ENCODE measurements at places on chromosomes 13 and 19. TPM values are rescaled to one million over a fixed set of nuclear protein-coding genes. Genes with fewer than 3 reads are reported as not detected.
A peak's percentile ranks its signal among the peaks of the same experiment; 100 is the strongest.

- H3K4me1 ChIP-seq = no peaks in the 10 kb centered on the region
- H3K4me3 ChIP-seq = no peak overlapping the region
- no peaks in the 10 kb centered on the region for H3K27me3 ChIP-seq
These were observed 138.6 kb upstream of the UFM1 start for GRCh38 chr13:38210928-38211596.

DNA sequence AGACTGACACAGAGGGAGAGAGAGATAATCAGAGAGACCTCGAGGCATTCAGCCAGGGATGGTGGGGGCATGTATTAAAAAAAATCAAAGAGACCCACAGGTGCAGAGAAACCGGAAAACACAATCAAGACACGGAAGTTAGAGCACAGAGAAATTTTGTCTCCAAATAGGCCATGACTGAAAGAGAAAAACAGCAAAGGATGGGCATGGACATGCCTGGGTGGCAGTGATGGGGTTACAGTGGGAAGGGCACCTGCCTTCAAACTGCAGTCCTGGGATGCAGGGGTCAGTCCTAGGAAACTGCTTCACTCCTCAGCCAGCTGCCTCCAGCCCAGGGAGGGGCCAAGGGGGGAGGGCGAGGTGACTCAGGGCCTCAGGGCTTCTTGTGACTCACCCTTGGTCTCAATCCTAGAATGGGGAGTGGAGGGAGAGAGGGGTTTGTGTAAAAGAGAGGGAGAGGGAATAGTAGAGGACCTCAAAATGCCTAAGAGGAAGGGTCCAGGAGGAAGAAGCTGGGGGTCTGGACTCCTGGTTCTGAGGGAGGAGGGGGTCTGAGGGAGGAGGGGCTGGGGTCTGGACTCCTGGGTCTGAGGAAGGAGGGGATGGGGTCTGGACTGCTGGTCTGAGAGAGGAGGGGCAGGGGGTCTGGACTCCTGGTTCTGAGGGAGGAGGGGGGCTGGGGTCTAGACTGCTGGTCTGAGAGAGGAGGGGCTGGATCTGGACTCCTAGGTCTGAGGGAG is 3.6 kb upstream of the KCNN4 start:
- no peaks in the 10 kb centered on the region for H3K36me3 ChIP-seq
- H3K4me1 ChIP-seq = peaks cover 47% of the 10 kb centered on the region
- peak; percentile 65 for DNase-seq
- peak overlapping the region; percentile 89 for H3K27ac ChIP-seq
- H3K27me3 ChIP-seq = no peaks in the 10 kb centered on the region

DNA sequence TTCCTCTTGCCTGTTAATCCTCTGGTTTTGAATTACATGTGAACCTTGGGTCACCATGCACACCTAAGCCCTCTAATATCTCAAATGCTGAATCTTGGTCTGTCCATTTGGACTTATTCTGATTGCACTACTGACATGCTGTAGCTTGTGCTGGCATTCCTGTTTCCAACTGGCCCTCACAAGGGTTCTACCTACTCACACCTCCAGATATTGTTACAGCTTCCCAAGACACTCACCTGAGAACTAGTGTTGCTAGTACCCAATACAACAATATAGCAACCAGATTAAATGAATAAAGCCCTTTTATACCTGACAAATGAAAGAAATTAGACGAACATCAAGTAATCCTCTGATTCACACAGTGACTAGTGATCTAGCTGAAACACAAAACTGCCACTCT is 16.6 kb downstream of the TEX30 start:
- no peak for DNase-seq
- H3K36me3 ChIP-seq = no peaks in the 10 kb centered on the region
- no peaks in the 10 kb centered on the region for H3K4me1 ChIP-seq
- no peak overlapping the region for H3K4me3 ChIP-seq

DNA sequence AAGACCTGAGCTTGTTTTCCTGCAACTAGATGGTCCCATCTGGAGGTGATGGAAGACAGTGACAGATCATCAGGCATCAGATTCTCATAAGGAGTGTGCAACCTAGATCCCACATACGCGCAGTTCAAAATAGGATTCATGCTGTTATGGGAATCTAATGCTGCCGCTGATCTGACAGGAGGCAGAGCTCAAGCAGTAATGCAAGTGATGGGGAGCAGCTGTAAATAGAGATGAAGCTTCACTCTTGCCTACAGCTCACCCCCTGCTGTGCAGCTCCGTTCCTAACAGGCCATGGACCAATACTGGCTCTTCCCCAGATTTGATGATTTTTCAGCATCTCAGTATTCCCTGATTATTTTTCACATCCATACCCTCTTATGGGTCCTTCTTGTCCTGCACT is 208.4 kb upstream of the RXFP2 start:
- H3K4me1 ChIP-seq = no peaks in the 10 kb centered on the region
- DNase-seq = no peak
- no peaks in the 10 kb centered on the region for H3K27me3 ChIP-seq
- H3K36me3 ChIP-seq = no peaks in the 10 kb centered on the region
- no peak overlapping the region for H3K27ac ChIP-seq

- no peak overlapping the region for H3K4me3 ChIP-seq
- H3K27me3 ChIP-seq = peaks cover 3% of the 10 kb centered on the region
- H3K4me1 ChIP-seq = no peaks in the 10 kb centered on the region
- DNase-seq = no peak
- no peak overlapping the region for H3K27ac ChIP-seq
These were observed 179.7 kb downstream of the STK24 start for GRCh38 chr13:98397221-98397620.

- no peak for DNase-seq
- H3K27me3 ChIP-seq = peaks cover 7% of the 10 kb centered on the region
These were observed 18.0 kb downstream of the PRR36 start for GRCh38 chr19:7856109-7856591.

- H3K27me3 ChIP-seq = peaks cover 4% of the 10 kb centered on the region
- no peak within 1 kb of the TSS for H3K4me3 ChIP-seq
- no peaks in the 10 kb centered on the region for H3K36me3 ChIP-seq
- no peaks in the 10 kb centered on the region for H3K4me1 ChIP-seq
- no peak within 1 kb of the TSS for H3K27ac ChIP-seq
- DNase-seq = no peak
These were observed at the start of gene GIPC3 for GRCh38 chr19:3585301-3586126. TSS of gene GIPC3 (plus strand) at chr19:3585478. CDS start at chr19:3585598, 120 bp downstream.

GRCh38 chr13:85808811-85809210 is 9.6 kb upstream of the SLITRK6 start:
- no peaks in the 10 kb centered on the region for H3K27me3 ChIP-seq
- H3K4me1 ChIP-seq = no peaks in the 10 kb centered on the region
- DNase-seq = no peak
- no peak overlapping the region for H3K27ac ChIP-seq

DNA sequence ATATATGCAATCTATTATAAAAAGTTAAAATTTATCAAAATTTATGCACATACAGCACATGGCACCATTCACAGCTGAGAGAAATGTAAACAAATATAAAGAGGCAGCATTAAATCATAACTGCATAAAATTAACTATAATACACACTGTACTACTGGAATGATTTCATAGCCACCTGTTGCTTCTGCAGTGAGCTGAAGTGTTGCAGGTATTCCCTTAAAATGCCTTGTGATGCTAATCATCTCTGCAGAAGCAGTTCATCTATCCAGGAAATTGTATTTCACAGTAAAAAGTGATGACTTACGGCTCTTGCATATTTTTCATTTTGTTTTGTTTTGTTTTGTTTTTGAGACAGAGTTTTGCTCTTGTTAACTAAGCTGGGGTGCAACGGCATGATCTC is 82.1 kb downstream of the STOML3 start:
- no peaks in the 10 kb centered on the region for H3K36me3 ChIP-seq
- no peaks in the 10 kb centered on the region for H3K4me1 ChIP-seq
- DNase-seq = no peak
- H3K27me3 ChIP-seq = peaks cover 12% of the 10 kb centered on the region
- no peak overlapping the region for H3K4me3 ChIP-seq

DNA sequence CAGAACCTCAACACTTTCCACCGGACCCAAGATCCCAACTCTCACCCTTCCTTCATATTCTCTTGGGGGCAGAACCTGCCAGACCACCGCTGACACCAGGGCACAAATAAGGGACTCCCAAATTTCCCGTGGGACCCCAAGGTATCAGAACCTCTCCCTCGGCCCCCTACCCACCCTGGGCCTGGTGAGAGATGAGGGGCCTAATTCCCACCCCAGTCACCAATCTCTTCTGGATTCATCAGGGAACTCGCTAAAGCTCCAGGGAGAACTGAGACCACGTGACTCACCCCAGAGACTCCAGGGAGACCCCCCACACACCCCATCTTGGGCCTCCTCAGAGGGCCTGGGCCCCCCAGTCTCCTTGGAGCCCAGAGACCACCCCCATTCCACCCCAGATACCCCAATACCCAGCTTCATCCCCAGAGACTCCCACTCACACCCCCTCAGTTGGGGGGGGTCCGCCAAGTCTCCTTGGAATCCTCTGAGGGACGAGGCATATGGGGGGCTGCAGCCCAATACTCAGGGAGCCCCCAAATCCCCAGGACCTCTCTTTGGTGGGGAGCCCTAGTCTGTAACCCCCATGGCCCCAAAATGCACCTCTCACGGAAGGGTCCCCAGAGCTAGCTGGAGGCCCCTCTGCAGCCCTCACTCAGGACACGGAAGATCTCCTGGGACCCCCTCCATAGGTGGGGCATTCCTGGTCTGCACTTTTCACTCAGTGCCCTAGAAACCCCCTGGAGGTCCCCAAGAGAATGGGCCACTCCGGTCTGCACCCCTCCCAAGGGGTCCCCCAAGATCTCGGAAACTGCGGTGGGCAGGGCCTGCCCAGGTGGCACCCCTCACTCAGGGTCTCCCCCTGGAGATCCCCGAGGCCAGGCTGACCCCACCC is 1.6 kb downstream of the LMNB2 start:
- H3K36me3 ChIP-seq = peaks cover 17% of the 10 kb centered on the region
- peak overlapping the region; percentile 85 for H3K4me3 ChIP-seq
- no peak for DNase-seq
- peaks cover 26% of the 10 kb centered on the region for H3K4me1 ChIP-seq
- H3K27me3 ChIP-seq = no peaks in the 10 kb centered on the region

DNA sequence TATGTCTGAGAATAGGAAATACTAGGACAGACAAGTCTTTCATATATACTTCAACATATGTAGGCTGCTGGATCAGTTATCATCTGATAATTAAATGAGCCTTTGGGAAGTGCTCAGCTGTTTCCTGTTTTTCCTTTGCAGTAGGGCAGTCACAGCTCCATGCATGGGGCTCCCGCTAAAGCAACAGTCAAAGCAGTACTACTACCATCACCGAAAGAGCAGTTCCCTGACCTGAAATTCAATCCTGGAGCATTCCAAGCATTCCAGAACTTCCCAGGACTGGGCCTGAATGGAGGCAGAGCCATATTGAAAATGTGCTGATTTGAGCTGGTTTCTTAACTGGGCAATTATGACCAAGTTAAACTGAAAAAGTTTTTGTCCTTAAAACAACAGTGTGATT is 20.5 kb downstream of the MICU2 start:
- peaks cover 24% of the 10 kb centered on the region for H3K4me1 ChIP-seq
- H3K36me3 ChIP-seq = peaks cover 18% of the 10 kb centered on the region
- H3K27ac ChIP-seq = no peak overlapping the region
- no peaks in the 10 kb centered on the region for H3K27me3 ChIP-seq
- H3K4me3 ChIP-seq = no peak overlapping the region
- no peak for DNase-seq

DNA sequence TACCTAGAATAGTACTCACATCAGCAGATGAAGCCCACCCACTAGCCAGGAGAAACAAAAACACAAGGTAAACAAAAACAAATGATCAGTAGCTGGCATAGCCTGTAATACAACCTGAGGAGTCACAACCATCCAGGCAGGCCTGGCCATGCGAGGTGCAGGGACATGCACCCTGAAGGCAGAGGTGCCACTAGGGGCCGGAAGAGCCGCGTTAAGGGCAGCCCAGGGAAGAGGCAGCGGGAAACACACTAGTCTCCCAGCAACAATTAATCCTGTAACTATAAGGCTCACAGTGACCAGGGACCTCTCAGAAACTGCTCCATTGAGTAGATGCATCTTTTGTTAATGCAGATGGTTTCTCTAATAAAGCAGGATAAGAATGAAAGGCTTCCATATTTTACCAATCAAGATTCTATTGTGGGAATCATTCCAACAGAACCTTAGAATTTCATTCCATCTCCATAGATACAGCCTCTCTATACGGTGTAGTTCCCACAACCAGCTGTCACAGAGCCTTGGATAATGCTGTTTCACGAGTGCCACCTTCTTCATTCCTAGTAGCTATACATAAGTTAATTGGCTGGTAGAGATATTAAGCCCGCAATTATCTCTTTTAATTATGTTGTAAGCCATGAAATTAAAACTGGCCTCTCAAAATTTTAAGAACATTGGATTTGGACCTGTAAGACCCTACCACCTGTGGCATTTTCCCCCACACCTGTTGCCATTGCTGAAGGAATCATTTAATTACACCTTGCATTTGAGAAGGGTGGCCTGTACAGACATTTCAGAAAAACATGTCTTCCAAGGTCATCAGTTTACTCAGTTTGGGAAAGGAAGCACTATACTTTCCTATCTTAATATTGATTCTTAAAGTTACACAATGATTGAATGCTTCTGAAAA is 28.7 kb downstream of the ANKRD10 start:
- H3K4me1 ChIP-seq = peaks cover 18% of the 10 kb centered on the region
- no peak overlapping the region for H3K4me3 ChIP-seq
- H3K36me3 ChIP-seq = peaks cover 4% of the 10 kb centered on the region
- no peak overlapping the region for H3K27ac ChIP-seq

DNA sequence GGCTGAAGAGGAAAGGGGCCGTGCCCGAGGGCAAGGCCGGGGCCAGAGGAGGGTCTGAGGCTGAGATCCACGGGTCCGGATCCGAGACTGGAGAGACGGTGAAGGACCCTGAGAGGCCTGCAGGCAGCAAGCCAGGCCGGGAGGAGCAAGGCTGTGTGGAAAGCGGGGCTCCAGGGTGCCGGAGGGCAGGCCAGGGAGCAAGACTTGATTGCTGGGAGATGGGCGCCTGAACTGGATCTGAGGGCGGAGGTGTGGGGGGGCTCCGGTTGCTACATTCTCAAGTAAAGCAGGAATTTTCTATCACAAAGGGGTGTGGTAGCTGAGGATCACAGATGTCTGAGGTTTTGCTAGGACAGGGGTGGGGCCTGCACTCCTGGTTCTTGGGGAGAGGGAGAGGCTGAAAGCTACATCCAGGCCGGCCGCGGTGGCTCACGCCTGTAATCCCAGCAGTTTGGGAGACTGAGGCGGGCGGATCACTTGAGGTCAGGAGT is 3.8 kb downstream of the MAMSTR start:
- H3K27me3 ChIP-seq = peaks cover 2% of the 10 kb centered on the region
- peaks cover 25% of the 10 kb centered on the region for H3K4me1 ChIP-seq
- H3K36me3 ChIP-seq = peaks cover 4% of the 10 kb centered on the region
- peak overlapping the region; percentile 89 for H3K4me3 ChIP-seq
- DNase-seq = no peak

DNA sequence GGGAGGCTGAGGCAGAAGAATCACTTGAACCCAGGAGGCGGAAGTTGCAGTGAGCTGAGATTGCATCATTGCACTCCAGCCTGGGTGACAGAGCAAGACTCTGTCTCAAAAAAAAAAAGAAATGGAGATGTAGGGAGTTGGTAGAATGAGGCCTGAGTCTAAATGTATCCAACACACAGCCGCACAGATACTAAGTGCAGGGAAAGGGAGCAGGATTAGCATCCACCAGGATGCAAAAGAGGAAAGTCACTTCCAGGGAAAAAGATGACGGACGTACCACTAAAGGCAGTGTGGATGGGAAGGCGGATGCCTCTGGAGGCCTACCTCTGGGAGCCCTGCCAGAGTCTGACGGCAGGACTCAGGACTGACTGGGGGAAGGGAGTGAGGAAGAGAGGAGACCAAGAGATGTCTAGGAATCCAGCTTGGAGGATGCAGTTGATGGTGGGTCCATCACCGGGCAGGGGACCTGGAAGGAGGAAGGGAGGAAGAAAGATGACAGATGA is 6.8 kb downstream of the FAM98C start:
- H3K4me3 ChIP-seq = no peak overlapping the region
- peaks cover 6% of the 10 kb centered on the region for H3K4me1 ChIP-seq
- H3K27ac ChIP-seq = no peak overlapping the region
- no peaks in the 10 kb centered on the region for H3K27me3 ChIP-seq
- H3K36me3 ChIP-seq = peaks cover 14% of the 10 kb centered on the region

The CEACAM7 gene
- not detected for total RNA-seq

The ZNF578 gene
- 1.9 TPM for total RNA-seq

The KLF16 gene
- 29.8 TPM for total RNA-seq

The CBARP gene
- total RNA-seq = 0.10 TPM

The APOC1 gene
- total RNA-seq = not detected
